ENCODE measurements at places on chromosomes 11 and 22.

GRCh38 chr22:19844377-19845053 lies 10.2 kb downstream of the GNB1L start:
- DNase-seq: no peak

DNA sequence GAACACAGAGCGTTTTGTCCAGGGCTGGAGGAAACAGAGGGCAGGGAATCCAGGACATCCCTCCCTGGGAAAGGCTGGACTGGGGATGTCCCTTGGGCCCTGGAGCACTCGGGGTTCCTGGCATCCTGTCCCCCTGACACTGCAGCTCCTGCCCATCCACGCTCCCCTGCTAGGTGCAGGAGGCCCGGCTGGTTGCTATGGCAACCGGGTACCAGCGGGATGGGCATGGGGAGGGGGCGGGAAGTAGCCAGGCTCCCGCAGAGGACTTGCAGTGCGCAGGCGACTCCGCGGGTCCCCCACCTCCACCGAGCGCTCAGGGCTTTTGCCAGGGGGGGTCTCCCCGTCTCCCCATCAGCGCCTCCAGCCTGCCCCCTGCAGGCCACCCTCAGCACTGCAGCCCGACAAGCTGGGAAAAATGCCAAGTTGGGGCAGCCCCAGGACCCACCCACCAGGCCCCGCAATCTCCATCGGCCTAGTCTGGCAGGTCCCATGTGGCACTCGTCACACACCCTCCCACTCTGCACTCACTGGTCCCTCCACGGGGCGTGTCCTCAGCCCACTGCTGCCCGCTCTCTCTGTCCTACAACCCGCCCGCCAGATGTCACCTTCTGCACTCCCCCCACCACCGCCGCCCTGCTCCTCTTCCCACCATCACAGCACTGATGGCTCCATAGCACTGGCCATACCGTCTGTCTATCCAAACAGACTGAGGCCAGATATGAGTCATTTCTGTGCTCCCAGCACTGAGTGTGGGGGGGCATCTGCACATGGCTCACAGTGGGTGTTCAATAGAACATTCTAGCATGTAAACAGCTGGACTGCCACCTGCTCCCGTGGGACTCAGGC lies 31.5 kb downstream of the KIAA0930 start:
- no peak for DNase-seq

- peak; percentile 86 for DNase-seq
Observed at GRCh38 chr11:45885274-45885920, at the start of gene MAPK8IP1. Gene MAPK8IP1 (plus strand): TSS chr11:45885651. CDS start chr11:45885821, 170 bp downstream.

GRCh38 chr11:86941077-86941870 lies 13.9 kb downstream of the FZD4 start:
- DNase-seq: no peak

DNA sequence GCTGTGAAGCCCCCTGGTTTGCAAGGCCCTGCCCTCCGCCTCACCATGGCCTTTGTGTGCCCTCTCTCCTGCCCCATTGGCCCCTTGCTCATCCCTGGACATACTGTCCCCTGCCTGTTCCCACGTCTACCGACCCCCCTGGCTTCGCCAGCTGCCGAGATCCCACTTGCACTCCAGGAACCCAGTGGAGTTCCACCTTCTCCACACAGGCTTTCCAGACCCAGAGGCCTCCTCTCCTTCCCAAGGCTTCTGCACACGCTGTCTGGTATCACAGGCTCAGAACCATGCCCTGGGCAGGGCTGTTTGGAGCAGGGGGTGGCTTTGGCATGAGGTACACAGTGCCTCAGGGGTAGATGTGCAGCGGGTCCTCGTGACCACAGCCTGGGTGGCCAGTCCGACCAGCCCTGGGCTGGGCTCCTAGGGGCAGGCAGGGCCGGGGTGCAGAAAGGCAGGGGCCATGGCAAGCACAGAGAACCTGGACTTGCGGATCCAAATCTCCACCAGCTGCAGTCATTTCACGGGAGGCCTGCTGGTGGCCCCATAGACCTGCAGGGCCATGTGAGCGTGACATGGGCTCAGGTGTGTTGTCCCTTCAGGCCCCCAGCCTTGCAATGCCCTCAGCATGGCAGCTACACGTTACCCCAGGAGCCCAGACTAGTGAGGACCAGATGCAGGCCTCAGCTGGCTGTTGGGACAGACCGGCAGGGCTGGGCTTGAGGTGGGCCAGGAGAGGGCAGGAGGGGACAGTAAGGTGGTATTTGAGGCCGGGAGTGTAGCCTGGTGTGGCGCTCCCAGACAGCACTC lies 9.5 kb downstream of the GRK2 start:
- no peak for DNase-seq

- DNase-seq: no peak
Observed at GRCh38 chr11:35723493-35723892, 60.9 kb downstream of the TRIM44 start.

DNA sequence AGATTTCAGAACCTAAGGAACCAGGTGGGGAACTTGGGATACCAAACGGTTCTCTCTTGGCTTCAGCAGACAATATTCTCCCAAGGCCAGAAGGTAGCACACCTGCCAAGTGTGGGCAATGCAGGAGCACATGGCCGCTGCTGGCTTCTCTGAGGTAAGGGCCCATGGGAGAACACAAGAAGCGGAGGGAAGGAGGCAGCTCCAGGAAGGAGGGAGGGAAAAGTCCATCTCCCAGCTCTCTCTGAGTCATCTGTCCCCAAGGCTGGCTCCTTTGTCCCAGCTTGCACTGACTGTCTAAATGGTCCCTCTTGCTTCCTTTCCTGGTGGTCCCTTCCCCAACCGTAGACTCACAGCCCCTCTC lies 557.9 kb upstream of the CADM1 start:
- no peak for DNase-seq

DNA sequence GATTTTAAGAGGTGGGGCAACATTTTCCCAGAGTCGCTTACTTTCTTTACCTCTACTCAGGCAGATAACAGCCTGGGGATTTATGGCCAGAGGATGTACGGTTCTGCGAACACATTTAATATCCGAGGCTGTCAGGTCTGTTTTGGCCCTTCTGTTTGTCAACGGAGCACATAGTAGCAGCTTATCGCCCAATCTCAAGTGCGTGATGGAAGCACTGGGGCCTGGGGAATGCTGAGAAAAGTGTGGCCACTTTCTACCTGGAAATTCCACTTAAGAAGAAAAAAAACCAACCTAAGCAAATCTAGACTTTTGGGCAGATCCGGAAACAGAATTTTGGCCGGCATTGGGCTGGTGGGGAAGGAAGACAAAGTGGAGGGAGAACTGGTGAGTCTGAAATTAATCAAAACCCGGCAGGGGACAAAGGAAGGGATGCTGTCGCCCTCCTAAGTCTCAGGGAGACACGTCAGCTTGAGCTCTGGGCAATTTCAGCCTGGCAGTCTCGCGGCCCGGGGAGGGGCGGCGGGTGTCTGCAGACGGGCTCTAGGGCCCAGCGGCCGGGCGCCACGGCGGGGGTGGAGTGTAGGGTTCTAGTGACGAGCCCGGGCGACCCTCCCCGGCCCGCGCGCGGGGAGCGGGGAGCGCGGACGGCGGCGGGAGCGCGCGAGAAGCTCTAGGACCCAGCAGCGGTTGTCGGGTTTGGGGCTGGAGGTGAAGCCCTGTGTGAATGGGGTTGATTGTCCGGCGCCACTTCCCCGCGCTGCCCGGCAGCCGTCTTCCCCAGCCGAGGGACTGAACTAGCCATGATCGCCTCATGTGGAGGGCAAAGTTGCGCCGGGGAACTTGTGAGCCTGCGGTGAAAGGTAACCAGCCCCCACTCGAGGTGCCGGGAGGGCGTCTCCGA lies at the start of gene AMOTL1:
AMOTL1 (plus strand) TSS at position 656 of the 901 bp plus-strand sequence; CDS start at position 812, 156 bp downstream.
- peak; percentile 15 for DNase-seq

- peak; percentile 85 for DNase-seq
Observed at GRCh38 chr11:44726283-44727113, at the start of gene TSPAN18. Gene TSPAN18 (plus strand): TSS chr11:44726962. CDS start chr11:44906417, 179,455 bp downstream.

DNA sequence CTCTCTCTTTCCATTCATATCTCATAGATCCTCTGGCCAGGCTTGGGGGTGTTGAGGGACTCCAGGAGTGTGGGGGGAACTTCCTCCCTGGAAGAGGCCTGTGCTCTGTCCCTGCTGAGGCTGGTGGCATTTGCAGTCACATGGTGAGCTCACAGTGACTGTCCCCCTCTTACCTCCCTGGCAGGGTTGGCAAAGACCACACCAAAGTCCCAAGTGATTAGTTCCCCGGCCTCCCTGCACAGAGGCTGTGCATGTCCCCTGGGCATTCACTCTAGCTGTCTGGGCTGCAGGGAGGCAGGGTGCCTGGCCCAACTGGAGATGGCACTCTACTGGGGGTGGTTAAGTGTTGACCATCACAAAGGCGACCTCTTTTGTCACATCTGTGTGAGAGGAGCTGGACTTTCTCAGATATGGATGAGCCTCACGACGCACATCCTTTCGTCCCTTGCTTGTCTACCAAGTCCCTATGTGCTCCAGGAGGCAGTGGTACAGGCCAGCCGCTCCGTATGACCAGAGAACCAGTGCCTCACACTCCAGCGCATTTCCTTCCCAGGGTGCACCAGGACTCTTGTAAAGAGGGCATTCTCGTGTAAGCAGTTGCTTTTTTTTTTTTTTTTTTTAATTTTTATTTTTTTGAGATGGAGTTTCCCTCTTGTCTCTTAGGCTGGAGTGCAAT lies 8.8 kb downstream of the TANGO2 start:
- DNase-seq: no peak

- no peak for DNase-seq
Observed at GRCh38 chr11:12110714-12111548, 541 bp downstream of the MICAL2 start.

- no peak for DNase-seq
Observed at GRCh38 chr22:39880722-39881121, 12.8 kb downstream of the ENTHD1 start.

DNA sequence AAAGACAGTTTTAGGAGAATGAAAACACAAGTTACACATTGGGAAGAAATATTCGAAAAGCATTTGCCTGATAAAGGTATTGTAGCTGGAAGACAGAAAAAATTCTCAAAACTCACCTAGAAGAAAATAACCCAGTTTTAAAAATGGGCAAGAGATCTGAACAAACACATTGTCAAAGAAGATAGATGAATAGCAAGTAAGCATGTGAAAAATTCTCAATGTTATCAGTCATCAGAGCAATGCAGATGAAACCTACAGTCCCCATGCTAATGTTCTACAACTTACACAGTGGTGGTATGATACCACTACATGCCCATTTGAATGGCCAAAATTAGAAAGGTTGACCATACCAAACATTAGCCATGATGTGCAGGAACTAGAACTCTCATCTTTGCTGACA lies 29.4 kb downstream of the PPARA start:
- DNase-seq: no peak

DNA sequence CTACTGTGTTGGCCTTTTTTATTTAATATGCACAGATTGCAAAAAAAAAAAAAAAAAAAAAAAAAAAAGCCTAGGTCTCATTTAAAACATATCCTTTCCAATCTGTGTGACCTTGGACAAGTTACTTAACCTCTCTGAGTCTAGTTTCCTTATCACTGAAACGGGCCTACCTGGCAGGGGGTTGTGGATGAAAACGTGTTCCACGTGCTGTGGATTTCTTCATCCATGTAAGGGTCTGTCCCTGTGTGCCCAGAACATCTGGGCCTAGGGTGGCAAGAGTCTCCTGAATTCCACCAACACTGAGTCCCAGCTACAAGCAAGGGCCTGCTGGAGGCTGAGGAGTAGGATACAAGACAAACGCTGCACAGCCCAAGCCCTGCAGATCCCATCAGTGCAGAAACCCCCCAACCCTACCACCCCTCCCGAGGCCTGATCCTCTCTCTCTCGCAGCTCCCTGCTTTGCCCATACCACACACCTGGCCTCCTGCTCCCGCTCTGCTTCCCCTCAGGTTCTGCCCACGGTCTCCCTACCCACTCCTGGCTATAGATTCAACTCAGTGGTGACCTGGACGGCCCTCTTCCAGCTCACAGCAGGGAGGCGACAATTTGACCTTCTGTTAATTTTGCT lies 4.7 kb upstream of the GNAZ start:
- no peak for DNase-seq

- DNase-seq: peak; percentile 1
Observed at GRCh38 chr11:108895579-108896480, 231.0 kb downstream of the DDX10 start.

GRCh38 chr11:1129143-1129610 lies 28.6 kb upstream of the MUC5AC start:
- no peak for DNase-seq

GRCh38 chr11:120500414-120501071 lies 11.0 kb upstream of the GRIK4 start:
- DNase-seq: no peak

DNA sequence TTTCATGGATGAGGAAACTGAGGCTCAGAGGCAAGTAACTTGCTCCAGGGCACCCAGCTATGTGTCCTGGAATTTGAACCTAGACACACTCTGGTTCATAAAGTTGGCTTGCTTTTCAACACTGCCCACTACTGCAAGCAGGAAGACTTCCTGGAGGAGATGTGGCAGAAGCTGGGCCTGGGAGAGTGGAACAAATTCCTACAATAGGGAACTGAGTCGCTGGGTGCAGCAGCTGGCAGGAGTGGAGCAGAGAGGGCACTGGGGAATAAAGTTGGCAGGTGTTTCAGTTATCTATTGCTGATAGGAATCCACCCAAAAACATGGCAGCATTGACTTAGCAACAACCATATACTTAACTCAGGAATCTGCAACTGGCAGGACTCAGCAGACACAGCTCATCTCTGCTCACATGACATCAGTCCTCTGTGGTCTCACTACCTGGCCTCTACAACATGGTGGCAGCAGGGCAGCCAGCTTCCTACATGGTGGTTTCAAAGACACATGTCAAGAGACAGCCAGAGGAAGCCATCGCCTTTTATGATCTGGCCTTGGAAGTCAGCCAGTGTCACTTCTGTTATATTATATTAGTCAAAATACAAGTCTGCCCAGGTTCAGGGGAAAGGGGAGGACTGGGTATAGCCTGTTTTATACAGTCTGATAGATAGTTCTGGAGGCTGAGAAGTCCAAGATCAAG lies 10.6 kb upstream of the CARD10 start:
- DNase-seq: no peak

DNA sequence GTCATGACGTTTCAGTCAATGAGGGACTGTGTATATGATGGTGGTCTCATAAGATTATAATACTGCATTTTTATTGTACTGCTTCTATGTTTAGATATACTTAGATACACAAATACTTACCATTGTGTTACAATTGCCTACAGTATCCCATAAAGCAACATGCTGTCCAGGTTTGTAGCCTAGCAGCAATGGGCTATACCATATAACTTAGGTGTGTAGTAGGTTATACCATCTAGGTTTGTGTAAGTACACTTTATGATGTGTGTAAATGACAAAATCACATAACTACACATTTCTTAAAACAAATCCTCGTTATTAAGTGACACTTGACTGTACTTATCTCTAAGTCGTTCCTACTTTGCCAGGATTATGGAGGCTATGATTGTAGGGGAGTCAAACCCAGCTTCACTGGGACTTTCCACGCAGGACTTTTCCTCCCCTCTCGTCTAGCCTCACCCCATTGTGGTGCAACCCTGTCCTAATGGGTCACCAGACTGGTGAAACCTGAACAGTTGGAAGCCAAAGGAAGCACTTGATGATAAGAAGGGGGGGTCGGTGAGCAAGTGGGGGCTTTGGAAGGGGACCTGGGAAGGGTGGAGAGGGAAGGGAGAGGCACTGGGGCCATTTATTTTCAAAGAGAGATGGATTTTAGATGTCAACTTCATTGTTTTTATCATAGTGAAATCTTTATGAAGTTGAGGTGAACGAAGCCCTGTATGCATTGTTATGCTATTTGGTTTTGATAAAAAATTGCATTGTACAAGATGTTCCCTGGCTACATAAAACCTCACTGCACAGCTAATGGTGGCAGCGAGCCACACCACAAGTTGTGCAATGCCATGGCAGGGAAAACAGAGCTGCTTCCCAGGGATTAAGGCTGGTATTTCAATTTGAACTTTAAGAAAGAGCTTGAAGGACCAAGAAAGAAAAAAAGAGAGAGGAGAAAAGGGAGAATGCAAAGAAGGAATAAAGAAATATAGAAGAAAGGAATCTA lies 129.1 kb downstream of the EHF start:
- DNase-seq: no peak

GRCh38 chr11:1053121-1053901 lies 16.8 kb upstream of the MUC6 start:
- DNase-seq: no peak
